DMS153 (cell line): ENCODE measurements at places on chromosomes 1 and 21.

- no peak for DNase-seq
Observed at GRCh38 chr1:230068621-230068873, 1.5 kb downstream of the GALNT2 start.

DNA sequence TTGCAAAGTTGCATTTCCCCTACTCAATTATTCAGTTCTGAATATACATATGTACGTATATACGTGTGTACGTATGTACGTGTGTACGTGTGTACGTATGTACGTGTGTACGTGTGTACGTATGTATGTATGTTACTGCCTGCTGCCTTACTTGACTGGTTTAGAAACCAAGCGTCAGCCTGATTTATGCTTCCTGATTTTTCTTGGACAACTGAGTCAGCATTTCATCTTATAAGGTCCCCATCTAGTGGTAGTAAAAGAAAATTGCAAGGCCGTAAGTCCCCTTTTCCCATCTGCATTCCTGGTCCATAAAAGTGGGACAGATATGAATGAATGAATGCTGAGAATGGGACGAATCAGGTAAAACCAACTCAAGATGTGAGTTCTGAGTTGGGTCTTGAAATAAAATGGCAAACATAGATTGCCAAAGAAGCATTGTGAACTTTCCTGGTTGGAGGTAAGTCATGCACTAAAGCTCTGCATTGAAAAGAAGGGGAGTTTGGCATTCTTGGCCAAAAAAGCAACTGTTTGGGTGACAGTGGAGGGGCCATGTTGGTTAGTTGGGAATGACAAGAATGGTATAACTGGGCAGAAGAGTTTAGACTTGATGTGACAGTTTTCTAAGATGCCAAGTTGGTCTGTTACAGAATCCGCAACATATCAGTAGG lies 76.4 kb upstream of the DNAH14 start:
- peak; percentile 61 for DNase-seq

- DNase-seq = no peak
Observed at GRCh38 chr1:168643152-168643551, 66.7 kb downstream of the XCL1 start.

GRCh38 chr1:221908573-221908972 lies 166.7 kb upstream of the DUSP10 start:
- DNase-seq = peak; percentile 21

DNA sequence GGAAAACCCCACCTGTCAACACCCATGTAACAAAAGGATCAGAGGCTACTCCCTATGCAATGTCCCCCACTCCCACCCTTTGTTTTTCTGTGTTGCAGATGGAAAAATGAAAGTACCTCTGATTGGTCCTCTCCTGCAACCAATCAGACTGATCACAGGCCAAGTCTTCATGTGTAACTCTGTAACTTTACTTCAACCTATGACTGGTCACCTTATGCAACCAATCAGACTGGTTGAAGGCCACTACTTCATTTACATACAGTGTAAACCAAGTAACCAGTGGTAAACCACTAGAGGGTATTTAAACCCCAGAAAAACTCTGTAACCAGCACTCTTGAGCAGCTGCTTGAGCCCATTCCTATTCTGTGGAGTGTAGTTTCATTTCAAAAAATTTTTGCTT lies 266.3 kb upstream of the OLFM3 start:
- DNase-seq = no peak

DNA sequence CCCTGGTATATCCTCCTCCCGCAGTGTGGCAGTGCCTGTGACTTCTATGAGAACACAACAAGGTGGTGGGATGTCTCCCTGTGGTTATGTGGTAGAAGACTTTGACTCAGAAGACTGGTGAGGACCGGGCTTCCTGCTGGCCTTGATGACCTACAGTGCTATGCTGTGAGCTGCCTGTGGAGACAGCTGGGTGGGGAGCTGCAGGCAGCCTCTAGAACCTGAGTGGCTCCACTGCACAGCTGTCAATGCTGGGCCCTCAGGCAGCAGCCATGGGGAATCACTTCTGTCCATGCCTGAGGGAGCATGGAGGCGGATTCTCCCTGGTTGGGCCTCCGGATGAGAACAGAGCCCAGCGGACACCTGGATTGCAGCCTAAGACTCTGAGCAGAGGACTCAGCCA lies 14.9 kb downstream of the SLC1A7 start:
- no peak for DNase-seq

GRCh38 chr1:82045221-82045620 lies 244.5 kb downstream of the ADGRL2 start:
- DNase-seq = no peak

DNA sequence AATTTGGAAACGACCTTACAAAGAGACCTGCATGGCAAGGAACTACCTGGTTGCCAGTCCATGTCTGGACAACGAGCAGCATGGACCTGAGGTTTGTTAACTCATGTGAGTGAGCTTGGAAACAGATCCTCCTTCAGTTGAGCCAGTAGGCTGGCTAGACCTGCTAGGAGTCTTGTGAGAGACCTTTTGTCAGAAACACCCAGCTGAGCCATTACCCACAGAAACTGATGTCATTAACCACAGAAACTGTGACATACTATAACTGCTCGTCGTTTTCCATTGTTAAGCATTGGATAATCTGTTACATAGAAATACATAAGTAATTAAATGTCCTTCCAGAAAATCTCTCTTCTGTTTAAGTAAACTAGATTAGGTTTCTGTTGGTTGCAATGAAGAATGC lies 211.1 kb upstream of the C21orf91 start:
- DNase-seq = no peak

DNA sequence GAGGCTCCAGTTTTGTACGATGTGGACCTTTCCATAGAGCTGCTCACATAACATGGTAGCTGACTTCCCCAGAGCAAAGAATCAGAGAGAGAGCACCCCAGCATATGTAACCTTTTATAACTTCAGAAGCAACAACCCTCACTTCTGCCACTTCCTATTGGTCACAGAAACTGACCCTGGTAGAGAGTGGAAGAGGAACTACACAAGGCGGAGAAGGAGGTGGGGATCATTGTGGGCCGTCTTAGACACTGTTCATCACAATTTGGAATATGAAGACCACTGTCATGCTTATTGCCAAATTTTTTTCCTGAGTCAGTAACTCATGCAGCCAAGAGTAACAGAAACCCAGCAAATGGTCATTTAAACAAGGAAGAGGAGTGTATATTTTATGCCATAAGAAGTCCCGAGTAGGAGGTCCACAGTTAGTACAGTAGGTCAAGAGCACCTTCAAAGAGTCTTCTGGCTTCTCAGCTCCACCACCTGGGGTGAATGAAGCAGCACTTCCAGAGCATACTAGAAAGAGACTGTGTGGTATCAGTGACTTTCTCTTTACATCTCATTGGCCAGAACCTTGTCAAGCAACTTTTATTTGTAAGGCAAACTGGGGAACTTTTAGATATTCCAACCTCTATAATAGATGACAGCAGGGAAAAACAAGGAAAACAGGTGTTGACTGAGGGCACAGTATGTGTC lies 71.8 kb downstream of the ODF2L start:
- no peak for DNase-seq

- peak; percentile 84 for DNase-seq
Observed at GRCh38 chr1:59232216-59232615, 64.7 kb upstream of the FGGY start.

- no peak for DNase-seq
Observed at GRCh38 chr1:210263963-210264362, 31.4 kb downstream of the SERTAD4 start.

DNA sequence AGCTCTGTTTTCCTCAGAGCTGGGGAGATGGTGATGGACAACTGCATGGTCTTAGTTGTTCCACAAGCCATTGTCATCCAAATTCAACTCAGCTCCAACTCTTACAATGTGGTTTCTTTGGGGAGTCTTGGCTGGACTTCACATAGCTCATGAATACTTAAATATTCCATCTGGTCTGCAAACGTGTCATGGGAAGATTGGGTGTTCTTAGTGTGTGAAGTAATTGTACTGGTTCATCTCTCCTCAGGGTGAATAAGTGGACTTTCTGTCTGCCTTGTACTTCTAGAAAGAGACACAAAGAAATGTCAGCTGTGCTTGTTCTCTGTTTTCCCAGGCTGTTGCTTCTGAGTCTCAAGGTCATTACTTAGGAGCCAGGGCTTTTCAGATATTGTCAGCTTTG lies 106.6 kb downstream of the VPS13D start:
- DNase-seq = no peak

DNA sequence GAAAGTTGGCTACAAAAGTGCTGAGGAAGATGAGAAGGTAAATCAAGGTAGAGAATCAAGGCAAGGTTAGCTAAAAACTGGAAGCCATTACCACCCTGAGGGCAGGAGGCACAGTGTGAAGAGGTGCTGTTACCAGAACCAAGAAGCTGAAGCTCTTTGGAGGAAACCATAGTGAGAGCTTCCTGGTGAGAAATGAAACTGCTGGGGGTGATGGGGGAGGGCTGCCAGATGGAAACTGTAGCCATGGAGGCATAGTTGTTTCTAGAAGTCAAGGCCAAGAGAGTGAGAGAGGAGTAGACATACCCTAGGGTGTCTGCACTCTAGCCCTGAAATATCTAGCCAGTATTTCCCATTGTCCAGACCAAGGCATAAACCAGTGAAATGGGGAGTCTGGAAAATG lies 28.7 kb downstream of the IFI44 start:
- DNase-seq = no peak

GRCh38 chr21:15514073-15514946 lies 215.5 kb upstream of the USP25 start:
- DNase-seq = no peak

DNA sequence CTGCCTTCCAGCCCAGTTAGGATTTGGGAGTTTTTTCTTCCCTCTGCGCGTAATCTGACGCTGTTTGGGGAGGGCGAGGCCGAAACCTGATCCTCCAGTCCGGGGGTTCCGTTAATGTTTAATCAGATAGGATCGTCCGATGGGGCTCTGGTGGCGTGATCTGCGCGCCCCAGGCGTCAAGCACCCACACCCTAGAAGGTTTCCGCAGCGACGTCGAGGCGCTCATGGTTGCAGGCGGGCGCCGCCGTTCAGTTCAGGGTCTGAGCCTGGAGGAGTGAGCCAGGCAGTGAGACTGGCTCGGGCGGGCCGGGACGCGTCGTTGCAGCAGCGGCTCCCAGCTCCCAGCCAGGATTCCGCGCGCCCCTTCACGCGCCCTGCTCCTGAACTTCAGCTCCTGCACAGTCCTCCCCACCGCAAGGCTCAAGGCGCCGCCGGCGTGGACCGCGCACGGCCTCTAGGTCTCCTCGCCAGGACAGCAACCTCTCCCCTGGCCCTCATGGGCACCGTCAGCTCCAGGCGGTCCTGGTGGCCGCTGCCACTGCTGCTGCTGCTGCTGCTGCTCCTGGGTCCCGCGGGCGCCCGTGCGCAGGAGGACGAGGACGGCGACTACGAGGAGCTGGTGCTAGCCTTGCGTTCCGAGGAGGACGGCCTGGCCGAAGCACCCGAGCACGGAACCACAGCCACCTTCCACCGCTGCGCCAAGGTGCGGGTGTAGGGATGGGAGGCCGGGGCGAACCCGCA lies at the start of gene PCSK9:
TSS of gene PCSK9 (plus strand) at position 207 of the 741 bp plus-strand sequence. CDS start at position 497, 290 bp downstream.
- no peak for DNase-seq

DNA sequence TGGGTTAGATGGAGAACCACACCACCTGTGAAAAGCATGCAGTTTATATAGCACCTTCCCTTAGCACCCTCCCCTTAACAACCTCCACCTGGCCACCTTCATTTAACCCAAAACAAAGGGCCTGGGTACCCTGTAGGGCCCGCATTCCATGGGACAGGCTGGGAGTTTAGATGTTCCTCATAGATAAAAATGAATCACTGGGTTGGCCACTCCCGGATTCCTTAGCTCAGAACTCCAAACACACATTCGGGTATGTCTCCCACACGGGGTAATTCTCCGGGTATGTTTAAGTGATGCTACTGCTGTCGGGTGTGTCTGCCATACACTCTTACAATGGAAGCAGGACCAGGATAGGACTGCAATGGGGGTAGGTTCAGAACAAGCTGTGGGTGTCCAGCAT lies 43.9 kb upstream of the FOXO6 start:
- no peak for DNase-seq

GRCh38 chr1:80217377-80217986 lies 1211.0 kb upstream of the ADGRL4 start:
- DNase-seq = peak; percentile 12

GRCh38 chr1:219682788-219683187 lies 69.9 kb upstream of the ZC3H11B start:
- no peak for DNase-seq

DNA sequence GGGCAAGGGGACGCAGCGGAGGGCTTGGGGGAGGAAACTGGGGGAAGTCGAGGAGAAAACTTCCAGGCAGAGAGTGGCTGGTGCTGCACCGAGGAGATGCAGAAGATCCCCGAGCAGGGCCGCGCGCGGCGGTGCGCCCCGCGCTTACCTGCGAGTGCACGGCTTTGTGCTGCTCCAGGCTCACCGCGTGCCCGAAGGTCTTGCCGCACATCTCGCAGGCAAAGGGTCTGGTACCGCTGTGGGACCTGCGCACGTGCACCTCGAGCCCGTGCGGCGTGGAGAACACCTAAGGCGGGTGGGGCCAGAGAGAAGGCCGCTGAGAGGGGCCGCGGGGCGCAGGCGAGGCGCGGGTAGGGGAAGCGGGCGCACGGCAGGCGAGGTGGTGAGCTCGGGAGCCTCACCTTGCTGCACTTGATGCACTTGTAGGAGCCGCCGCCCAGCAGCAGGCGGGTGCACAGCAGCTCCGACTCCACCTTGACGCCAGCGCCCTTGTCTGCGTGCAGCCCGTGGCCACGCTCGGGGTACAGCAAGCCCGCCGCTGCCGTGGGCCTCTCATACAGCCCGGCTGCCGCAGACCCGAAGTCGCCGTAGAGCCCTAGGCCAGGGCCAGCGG lies 6.4 kb downstream of the GFI1 start:
- no peak for DNase-seq

- DNase-seq = no peak
Observed at GRCh38 chr1:156246781-156247459, 936 bp downstream of the PAQR6 start.
